BE2C (cell line): ENCODE measurements at places on chromosomes 6 and 20.

- no peak for DNase-seq
Observed at GRCh38 chr6:158174514-158174913, 6.4 kb downstream of the GTF2H5 start.

DNA sequence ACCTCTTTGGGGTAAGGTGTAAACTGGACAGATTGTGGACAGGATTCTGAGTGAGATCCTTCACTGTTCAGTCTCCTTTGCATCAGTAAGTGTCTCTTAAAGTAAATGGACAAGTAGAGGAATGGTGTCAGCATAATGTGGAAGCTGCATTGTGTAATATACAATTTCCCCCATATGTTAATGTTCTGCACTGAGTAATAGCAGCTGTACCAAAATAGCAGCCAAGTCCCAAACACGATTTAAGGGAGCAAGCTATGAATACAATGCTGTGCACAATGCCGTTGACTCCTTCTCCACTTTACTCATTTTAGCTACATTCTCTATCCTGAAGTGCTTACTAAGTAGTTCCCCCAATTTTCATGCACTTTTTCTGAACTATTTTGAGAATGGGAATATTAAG, 21.1 kb upstream of the TRIM26 start:
- no peak for DNase-seq

- no peak for DNase-seq
Observed at GRCh38 chr6:135163440-135163738, 17.7 kb upstream of the MYB start.

- no peak for DNase-seq
Observed at GRCh38 chr6:14569394-14569793, 451.8 kb downstream of the CD83 start.

DNA sequence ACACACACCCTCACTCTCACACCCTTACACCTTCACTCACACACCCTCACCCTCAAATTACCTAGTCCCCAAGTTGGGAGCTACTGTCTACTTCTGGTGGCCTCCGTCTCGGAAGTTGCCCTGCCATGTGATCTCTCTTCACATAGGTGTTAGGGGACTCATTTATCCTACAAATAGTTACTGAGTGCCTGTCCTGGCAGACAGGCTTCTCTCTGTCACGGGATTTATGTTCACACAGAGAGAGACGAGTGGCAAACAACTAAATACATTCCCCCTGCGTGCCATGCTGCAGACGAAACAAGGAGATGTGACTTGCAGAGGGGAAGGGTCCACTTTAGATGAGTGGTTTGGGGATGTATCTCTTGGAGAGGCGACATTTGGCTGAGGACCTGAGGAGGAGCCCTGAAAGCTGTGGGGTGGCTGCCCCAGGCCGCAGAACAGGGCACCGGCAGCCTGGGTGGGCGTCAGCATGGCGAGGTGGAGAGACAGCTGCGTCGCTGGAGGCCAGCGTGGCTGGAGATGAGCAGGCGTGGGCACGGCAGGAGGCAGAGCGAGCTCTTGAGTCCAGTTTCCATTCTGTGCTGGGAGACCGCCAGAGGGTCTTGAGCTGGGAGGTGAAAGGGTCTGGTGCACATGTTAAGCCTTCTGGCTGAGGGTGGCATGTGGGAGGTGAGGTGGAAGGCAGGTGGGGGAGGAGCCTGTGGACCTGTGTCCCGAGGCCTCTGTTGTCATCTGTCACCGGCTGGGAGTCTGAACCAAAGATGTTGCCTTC, 17.2 kb downstream of the DYNLT1 start:
- no peak for DNase-seq

GRCh38 chr20:58495623-58496428, 19.4 kb downstream of the APCDD1L start:
- DNase-seq = no peak

- DNase-seq = no peak
Observed at GRCh38 chr6:108175176-108175591, 9.4 kb downstream of the NR2E1 start.

DNA sequence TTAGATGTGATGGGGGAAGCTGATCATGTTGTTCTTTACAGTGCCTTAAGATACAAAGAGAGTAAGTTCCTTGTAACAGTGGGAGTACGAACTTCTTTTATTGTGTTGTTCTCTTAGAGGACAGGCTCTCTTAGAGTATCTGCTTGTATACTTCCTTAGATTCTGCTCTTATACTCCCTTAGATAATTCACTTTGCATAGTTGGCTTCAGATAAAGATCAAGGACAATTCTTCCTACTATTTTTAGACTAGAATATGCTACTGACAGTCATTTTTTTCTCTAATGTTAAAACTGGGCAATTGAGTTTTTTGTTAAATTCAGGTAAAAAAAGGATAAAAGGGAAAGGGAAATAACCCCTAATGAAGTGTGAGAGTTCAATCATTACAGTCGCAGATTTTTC, 138.7 kb downstream of the MYB start:
- DNase-seq = no peak

DNA sequence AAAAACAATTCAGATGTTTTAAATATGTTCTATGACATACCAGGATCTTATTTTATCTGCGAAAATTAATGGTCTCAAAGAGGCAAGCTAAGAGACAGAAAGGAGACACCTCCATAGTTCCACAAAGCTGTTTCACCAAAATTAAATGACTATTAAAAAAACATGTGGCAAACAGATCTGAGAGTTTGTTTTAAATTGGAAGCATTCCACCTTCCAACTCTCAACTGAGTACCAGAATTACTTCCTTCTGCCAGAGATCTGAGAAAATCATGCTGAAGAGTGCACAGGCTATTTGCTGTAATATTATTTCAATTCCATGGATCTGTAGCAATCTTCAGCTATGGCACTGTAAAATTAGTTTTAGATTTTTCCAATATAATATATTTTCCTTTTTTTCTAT, 669.5 kb upstream of the MARCKS start:
- no peak for DNase-seq

DNA sequence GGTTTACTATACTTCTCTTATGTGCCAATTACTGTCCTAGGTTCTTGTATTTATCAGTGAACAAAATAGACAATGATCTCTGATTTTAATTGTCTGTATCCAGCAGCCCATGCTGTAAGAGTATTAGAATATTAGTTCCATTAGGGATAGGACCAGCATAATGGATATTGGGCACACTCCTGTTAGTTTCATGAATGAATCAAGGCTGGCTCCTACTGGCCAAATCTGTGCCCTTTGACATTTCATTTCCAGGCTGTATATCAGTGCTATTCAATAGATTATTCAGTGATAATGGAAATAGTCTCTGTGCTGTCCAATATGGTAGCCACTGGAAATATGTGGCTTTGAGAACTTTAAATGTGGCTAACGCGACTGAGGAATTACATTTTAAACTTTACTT, 1007.9 kb upstream of the FLRT3 start:
- DNase-seq = no peak

GRCh38 chr6:12173181-12173580, 117.0 kb upstream of the EDN1 start:
- no peak for DNase-seq

- DNase-seq = no peak
Observed at GRCh38 chr6:11918739-11919605, 93.1 kb upstream of the HIVEP1 start.

- DNase-seq = no peak
Observed at GRCh38 chr6:5125152-5126006, 40.2 kb downstream of the PPP1R3G start.

- no peak for DNase-seq
Observed at GRCh38 chr6:91020744-91021143, 433.9 kb upstream of the MAP3K7 start.

DNA sequence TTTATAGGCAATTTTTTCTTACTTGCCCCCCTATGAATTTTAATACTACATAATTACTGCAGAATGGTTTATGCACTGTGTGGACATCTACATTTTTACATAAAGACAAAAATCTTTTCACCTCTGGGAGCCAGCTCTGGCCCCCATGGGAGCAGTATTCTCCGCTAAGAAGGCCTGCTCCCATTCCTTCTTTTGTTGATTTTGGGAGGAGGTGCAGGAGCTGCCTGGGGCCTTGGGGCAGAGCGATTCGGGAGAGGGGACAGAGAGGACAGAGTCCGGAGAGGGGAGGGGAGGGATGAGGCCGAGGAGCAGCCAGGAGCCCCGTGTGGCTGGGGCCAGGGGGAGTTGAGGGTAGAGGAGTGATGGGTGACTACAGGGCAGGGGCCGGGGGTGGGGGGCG, 452.0 kb downstream of the PREX1 start:
- no peak for DNase-seq

DNA sequence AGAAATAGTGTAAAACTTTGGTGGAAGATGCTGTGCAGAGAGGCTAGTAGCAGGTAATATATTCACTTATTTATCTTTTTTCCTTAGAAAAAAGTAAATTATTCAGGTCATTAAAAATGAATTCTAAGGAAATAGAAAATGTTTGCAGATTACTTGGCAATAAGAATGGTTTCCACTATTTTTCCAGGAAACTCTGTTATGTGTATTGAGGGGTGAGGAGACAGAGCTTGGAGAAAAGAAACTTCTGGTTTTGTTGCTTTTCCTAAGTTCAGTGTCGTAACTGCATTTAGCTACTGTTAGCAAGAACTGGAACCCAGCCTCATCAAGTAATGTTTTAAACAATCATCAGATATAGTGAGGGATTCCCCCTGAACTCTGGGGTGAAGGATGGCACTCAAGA, 79.2 kb upstream of the SMLR1 start:
- no peak for DNase-seq

DNA sequence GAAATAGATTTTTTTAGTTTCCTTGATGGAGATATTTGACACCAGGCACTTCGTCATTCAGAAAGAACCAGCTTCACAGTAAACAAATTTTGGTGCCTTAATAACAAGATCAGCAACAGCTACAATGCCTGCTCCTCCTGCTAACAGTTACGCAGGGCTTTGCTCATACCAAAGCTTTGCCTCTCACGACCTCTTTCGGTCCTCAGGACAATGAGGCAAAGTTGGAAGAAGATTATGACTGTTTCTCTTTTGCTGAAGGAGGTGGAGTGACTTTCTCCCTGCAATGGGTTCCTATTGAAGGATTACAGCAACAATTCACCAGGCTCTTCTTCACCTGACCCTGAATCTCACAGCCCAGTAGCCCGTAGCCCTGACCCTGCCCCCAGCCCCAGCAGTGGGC, 440.1 kb downstream of the PREX1 start:
- no peak for DNase-seq

GRCh38 chr6:579339-579738, 77.6 kb downstream of the HUS1B start:
- DNase-seq = peak; percentile 18

- no peak for DNase-seq
Observed at GRCh38 chr6:164148788-164149187, 734.3 kb downstream of the QKI start.

GRCh38 chr6:161366301-161366923, 92.6 kb upstream of the AGPAT4 start:
- no peak for DNase-seq

DNA sequence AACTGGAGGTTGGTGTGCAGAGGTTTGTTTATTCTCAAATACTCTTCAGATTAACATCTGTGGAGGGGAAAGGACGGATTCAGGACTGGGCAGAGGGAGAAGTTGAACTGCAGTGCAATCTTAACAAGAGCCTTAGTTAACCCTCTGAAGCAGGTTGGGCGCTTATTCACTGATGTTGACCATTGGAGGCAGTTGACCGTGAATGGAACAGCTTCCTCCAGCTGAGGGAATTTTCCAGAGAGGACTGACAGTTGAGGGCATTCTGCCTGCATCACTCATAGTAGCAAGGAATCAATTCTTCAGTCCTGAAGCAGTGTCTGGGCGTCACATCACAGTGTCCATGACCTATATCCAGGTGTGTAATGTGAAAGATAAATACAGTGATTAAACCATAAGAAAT, 80.9 kb downstream of the PLCB4 start:
- DNase-seq = no peak

- peak; percentile 81 for DNase-seq
Observed at GRCh38 chr6:148559848-148560433, 186.9 kb upstream of the UST start.

- no peak for DNase-seq
Observed at GRCh38 chr20:20206788-20207187, 154.5 kb downstream of the CFAP61 start.

- DNase-seq = no peak
Observed at GRCh38 chr6:2817903-2818443, 23.7 kb downstream of the SERPINB1 start.

GRCh38 chr20:54208548-54209176, 775 bp downstream of the PFDN4 start:
- DNase-seq = peak; percentile 27

- DNase-seq = no peak
Observed at GRCh38 chr6:38476141-38476540, 163.6 kb downstream of the BTBD9 start.

GRCh38 chr6:48388044-48388443, 277.0 kb upstream of the PTCHD4 start:
- no peak for DNase-seq

GRCh38 chr6:42095094-42095493, 44.8 kb downstream of the TAF8 start:
- DNase-seq = no peak

GRCh38 chr6:132734694-132735236, 20.9 kb upstream of the VNN1 start:
- DNase-seq = no peak

GRCh38 chr6:18663011-18663410, 275.9 kb downstream of the RNF144B start:
- DNase-seq = no peak

- peak; percentile 40 for DNase-seq
Observed at GRCh38 chr6:126064748-126065401, 78.5 kb downstream of the TRMT11 start.

DNA sequence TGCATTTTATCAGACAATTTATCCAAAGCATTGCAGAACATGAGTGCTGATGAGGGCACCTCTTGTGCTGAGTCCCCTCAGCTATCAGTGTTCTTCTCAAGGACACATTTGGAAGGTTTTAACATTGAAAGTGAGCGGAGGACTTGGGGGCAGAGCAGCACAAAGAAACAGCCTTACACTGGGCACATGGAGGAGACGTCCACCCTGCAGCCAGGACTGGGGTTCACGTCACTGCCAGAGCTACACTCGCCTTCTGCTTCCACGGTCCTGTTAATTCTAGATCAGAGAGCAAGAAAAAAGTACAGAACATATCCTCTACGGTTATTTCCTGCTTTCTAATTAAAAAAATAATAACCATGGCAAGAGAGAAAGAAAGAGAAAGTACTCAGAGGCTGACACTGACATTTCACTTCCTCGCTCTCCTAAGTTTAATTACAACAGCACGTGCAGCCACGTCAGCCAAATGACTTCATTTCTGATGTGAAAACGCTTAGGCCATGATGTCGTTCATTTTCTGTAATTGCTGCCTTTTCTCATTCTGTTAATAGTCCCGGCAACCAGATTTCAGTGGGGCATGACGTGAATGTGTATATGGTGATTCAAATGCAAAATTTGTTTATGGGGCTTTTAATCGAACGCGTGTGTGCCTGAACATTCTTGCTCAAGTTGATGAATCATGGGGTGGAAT, 5.1 kb downstream of the PRND start:
- no peak for DNase-seq
